SK-N-SH (cell line): ENCODE measurements at places on chromosomes 4 and X.

DNA sequence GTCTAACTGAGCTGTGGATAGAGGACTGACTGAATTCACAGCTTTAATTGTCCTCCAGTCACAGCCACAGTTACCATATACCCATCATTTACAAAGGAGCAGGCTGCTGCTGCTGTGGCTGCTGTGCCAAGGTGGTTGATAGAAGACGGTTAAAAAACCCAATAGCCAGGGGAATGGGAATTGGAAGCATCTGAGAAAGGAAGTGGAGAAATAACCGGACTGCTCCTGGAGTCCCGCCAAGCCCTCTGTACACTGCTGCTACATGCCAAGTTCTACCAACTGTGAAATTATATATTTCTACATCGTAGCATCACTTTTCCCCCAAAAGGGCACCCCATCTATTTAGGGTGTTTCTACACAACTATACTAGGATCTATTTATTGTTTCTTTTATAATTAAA lies 279.7 kb upstream of the ARX start:
- no peak for DNase-seq

DNA sequence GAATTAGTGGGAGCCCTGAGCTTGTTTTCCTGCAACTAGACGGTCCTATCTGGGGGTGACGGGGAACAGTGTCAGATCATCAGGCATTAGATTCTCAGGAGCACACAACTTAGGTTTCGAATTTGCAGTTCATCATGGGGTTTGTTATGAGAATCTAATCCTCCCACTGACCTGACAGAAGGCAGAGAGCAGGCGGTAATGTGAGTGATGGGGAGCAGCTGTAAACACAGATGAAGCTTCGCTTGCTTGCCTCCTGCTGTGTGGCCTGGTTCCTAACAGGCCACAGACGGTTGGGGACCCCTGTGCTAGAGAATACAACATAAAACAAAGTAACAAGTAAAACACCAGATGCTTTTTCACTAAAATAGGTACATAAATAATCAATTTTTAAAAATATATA lies 86.2 kb upstream of the BLTP1 start:
- no peak for DNase-seq

GRCh38 chrX:108165383-108166111 lies 74.0 kb downstream of the ATG4A start:
- peak; percentile 19 for DNase-seq

DNA sequence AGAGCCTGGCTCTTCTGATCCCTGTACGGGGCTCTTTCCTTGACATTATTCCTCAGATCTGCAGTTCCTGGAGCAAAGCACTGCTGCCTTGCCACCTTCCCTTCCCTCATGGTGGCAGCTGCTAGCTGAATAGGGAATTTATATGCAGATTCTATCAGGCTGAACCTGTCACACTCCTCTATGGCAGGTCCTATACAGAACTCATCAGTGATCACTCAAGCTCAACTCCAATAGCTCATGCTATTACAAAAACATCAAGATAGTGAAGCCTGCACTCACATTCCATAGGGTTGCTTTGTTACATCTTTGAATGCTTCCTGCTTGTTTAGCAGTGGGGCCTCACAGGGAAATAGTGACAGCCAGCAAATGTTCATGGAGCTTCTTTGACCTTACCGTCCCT lies 71.7 kb downstream of the SLC2A9 start:
- no peak for DNase-seq

DNA sequence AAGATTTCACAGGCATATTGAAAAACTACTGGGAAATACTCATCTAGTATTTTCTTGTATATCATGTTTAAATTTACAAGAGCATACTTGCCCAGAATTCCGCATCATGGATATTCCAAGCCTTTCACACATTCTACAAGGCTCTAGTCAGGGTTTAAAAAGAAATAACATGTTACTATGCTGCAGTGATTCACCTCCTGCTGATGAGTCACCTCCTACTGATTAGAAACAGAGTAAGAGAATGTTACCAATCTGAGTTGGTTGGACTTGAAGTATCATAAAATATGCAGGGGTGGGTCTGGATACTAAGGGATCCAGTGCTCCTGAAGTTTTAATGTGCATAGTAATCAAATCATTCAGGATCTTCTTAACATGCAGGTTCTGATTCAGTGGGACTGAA lies 192.0 kb upstream of the ANK2 start:
- no peak for DNase-seq
